AG04450 (cell line): ENCODE measurements at places on chromosomes 12 and 14.

DNA sequence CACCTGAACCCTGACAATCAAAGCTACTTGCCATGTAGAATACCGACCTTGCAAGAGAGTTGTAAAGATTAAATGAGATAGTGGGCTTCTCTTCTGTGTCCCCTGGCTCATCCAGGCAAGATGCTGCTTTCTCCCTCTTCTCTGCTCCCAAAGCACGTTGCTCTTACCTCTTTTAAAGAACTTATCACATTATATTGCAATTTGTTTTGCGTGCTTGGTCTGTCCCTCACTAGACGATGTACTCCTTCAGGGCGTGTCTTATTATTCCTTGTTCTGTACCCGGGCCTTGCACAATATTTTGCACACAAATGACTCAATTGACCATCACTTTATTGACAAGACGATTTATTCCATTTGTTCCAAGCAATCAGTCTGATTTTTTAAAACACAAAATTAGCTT is 3.3 kb downstream of the DCN start:
- no peak for DNase-seq

- no peak for DNase-seq
Measured at GRCh38 chr12:109140560-109140959, 24.2 kb downstream of the ACACB start.

GRCh38 chr14:104981699-104982541 is 3.7 kb upstream of the CLBA1 start:
- no peak for DNase-seq

GRCh38 chr14:89503431-89503996 is 86.5 kb upstream of the FOXN3 start:
- no peak for DNase-seq

GRCh38 chr12:12887471-12887870 is 3.9 kb upstream of the GPRC5A start:
- no peak for DNase-seq

GRCh38 chr12:98730412-98730811 is 85.3 kb downstream of the APAF1 start:
- DNase-seq: no peak
